Stimulated activated CD4-positive, alpha-beta T cell treated with anti-CD3 and anti-CD28 coated beads, Interleukin-15, amount 100 ng/mL, for 1 hour (primary cell): ENCODE measurements at places on chromosomes 7 and 10.

- DNase-seq, result no peak
Measured at GRCh38 chr10:86001521-86001920, 365.1 kb downstream of the GRID1 start.

DNA sequence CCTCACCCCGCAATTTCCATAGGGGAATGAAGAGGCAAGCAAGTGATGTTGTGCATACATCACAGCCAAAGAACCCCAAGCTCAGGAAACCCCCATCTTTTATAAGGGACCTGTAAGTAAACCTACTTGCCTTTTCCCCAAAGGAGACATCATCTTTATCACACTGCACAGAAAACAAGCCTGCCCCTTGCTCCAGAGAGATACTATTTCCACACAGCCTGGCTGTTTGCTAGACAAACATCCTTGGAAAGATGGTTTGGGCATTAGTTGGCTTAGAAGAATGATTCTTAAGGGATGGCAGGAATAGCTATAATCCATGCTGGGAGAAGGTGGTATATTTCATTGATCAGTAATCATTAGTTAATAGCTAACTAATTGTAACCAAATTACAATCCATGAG, 123.7 kb upstream of the SEC61G start:
- DNase-seq, result no peak

GRCh38 chr7:18547509-18548187, 52.1 kb downstream of the HDAC9 start:
- DNase-seq, result no peak

GRCh38 chr7:69217516-69218350, 380.5 kb upstream of the AUTS2 start:
- no peak for DNase-seq

DNA sequence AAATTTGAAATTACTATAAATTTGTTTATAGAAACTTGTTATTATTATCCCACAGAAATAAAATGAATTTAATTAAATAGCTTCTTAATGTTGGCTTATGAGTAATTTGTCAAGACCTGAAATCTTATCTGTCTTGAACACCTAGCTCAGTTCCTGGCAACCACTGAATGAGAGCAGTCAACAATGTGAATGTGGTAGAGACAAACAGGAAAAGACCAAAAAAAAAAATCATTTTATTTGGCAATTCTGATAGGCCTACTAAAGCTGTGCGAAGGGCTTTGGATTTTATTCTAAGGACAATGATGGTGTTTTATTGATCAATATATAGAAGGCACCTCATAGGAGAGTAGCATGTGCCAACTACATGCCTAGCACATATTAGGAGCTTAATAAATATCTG, 127.8 kb upstream of the RSU1 start:
- DNase-seq, result no peak

- peak; percentile 56 for DNase-seq
Measured at GRCh38 chr7:101542527-101543241, 86.4 kb downstream of the MYL10 start.

DNA sequence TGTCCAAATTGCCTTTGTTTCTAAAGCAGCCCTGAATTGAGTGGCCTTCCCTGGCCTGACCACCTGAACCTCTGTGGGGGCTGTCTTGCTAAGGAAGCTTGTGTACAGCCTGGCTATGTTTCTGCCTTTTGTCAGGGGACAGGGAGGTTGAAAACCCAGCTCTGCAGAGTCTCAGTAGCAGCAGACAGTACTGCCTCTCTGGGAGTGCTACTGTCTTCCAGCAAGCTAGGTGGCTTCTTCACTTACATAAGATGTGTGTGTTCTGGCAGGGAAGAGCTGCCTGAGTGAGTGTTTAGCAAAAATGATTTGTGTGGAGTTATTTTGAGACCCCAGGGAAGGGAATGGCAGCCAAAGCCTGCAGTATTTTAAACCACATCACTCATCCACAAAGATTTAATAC, 57.4 kb downstream of the LRRC4 start:
- DNase-seq, result no peak
